ENCODE measurements at places on chromosomes 4 and X. TPM values are rescaled to one million over a fixed set of nuclear protein-coding genes. Genes with fewer than 3 reads are reported as not detected.

The TCP11X2 gene
- not detected for total RNA-seq

The AMOT gene
- total RNA-seq, result 0.23 TPM

The NPY2R gene
- total RNA-seq, result not detected

The NEXMIF gene
- total RNA-seq, result not detected

The MAPK10 gene
- total RNA-seq, result 4.3 TPM

The CXorf65 gene
- total RNA-seq, result not detected

The ARSJ gene
- 46.1 TPM for total RNA-seq

The YY2 gene
- total RNA-seq, result 1.8 TPM

The SLC34A2 gene
- not detected for total RNA-seq

The FHDC1 gene
- 0.13 TPM for total RNA-seq

The POU4F2 gene
- total RNA-seq, result not detected

The SHROOM4 gene
- not detected for total RNA-seq

The FGFR3 gene
- total RNA-seq, result 0.26 TPM

The CDS1 gene
- total RNA-seq, result 0.17 TPM

The IL21 gene
- not detected for total RNA-seq

The FOXP3 gene
- 0.13 TPM for total RNA-seq

The SYP gene
- total RNA-seq, result 2.0 TPM

The CTAG2 gene
- total RNA-seq, result not detected

The PLXNB3 gene
- 5.0 TPM for total RNA-seq

The HPGD gene
- not detected for total RNA-seq

The GC gene
- not detected for total RNA-seq

The TRPC3 gene
- total RNA-seq, result 0.45 TPM

The MTHFD2L gene
- 19.7 TPM for total RNA-seq

The OCIAD2 gene
- total RNA-seq, result 12.2 TPM

The ENPEP gene
- total RNA-seq, result 0.13 TPM

The IL3RA gene
- not detected for total RNA-seq

The SPARCL1 gene
- total RNA-seq, result not detected

The SHOX gene
- not detected for total RNA-seq

The ADAM29 gene
- not detected for total RNA-seq

The S100P gene
- total RNA-seq, result not detected

The SOD3 gene
- total RNA-seq, result not detected

The SSX1 gene
- total RNA-seq, result not detected

The C4orf51 gene
- not detected for total RNA-seq

The UGT2A1 gene
- total RNA-seq, result not detected

The NKX1-1 gene
- not detected for total RNA-seq

The PLAC1 gene
- not detected for total RNA-seq

The TMEM31 gene
- not detected for total RNA-seq

The AREG gene
- 95.8 TPM for total RNA-seq

The BGN gene
- not detected for total RNA-seq

The TBC1D19 gene
- total RNA-seq, result 86.3 TPM

The GPR119 gene
- total RNA-seq, result not detected

The MBTPS2 gene
- 9.4 TPM for total RNA-seq

The DCAF4L1 gene
- under 0.01 TPM for total RNA-seq

The TBL1X gene
- 13.9 TPM for total RNA-seq

The NKX6-1 gene
- total RNA-seq, result 0.86 TPM

The GLOD5 gene
- not detected for total RNA-seq

The CFAP47 gene
- total RNA-seq, result not detected

The PABPC1L2B gene
- total RNA-seq, result not detected

The TLR1 gene
- total RNA-seq, result 2.7 TPM
